ENCODE measurements at places on chromosomes 3 and 15.

- no peak for DNase-seq
Measured at GRCh38 chr3:105353485-105354161, 13.1 kb upstream of the ALCAM start.

DNA sequence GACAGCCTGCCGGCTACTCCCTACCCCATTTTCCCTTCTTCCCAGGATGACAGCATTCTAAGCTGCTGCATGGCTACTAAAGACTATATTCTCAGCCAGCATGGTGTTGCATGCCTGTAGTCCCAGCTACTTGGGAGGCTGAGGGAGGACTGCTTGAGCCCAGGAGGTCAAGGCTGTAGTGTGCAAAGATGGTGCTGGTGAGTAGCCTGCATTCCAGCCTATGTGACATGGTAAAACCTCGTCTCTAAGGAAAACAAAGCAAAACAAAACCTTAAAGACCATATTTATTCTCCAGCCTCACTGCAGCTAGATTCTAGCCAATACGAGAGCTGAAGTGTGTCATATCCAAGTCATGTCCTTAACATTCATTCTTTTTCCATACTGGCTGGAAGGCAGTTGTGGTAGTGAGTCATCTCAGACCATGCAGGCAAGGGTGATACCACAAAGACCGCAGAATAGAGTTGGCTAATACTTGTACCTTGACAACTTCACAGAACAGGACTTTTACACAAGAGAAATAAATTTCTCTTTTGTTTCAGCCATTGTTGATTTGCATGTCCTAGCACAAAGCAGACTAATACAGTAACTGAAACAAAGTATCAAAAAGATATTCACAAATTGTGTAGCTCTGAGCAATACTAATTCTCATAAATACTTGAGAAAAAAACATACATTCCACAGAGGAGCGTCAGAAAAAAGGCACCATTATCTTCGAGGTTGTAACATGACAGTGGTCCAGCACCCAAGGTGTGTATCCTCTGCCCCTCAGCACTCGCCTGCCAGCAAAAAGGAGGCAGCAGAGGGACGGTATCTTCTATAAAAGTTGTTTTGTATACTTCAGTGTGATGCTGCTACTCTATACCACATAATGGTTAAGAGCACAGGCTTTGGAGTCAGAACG, 14.8 kb downstream of the PBRM1 start:
- DNase-seq, result no peak

DNA sequence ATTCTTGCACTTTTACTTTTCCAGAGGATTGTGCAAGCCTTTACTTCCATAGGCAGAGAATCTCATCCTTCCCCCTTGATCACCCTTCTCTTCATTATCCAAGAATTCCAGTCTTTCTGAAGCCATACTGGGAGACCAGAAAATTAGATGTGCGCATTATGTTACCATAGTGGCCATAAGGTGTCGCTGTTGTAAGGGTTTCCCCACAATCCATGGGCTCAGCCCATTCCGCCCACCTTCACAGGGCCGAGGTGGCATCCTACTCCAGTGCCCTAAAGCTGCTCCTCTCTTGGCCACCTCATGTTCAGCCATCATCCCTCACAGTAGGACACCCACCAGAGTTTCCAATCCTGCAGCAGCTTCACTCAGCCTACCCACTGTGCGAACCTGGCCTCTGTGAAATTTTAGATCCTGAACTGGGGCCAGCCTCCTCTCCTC, 35.0 kb downstream of the CTSH start:
- no peak for DNase-seq

DNA sequence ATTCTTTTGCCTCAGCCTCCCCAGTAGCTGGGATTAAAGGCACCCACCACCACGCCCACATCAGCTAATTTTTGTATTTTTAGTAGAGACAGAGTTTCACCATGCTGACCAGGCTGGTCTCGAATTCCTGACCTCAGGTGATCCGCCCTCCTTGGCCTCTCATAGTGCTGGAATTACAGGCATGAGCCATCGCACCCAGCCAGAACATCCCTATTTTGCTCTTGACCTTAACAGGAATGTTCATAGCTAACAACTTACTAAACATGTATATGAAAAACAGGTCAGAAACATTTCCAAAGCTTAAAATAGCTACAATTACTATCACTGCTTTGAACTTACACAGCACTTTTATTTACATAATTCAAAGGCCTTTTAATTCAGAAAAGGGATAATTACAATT, 33.7 kb downstream of the UQCC5 start:
- no peak for DNase-seq

- DNase-seq, result no peak
Measured at GRCh38 chr15:79680720-79681119, 216.1 kb downstream of the MTHFS start.

GRCh38 chr15:60397772-60398445, at the start of gene ANXA2:
Gene ANXA2, minus strand, starts transcription at chr15:60397986. Its CDS starts 11,911 bp downstream, at chr15:60386075.
- DNase-seq, result peak; percentile 72

DNA sequence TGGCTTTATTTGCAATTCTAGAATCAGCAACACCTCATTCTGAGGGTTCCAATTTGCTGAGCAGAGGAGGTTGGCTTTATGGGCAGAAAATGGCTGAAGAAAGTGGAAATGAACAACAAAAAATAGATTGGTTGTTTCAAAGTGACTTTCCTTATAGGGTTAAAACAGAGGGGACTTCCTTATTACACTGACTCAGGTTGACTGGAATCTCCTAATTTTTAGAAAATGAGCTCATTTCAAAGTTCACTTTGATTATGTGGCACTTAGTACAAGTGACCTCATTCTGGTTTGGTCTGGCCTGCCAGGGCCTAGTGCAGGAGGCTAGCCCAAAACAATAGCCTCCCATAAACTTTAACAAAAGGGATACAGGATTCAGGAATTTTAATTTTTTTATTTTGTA, 41.4 kb downstream of the NFKBIZ start:
- no peak for DNase-seq

- no peak for DNase-seq
Measured at GRCh38 chr15:59042041-59042440, 54.6 kb downstream of the RNF111 start.

DNA sequence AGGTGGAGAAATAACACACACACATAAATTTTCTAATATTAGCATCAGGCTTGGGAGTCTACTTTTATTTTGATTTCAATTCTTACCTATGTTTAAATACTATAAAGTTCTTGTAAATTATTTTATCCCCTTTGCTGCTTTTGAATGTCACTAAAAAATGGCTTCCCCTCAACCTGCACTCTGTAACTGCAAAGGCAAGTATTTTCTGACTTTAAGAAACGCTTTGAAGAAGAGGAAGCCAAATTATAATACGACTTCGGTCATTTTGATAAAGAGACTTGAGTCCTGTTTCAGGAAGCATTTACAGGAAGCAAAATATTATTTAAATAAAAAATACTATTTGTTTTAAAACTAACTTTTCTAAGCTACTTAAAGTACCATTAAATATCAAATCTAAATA, 627.7 kb upstream of the AGTR1 start:
- no peak for DNase-seq

DNA sequence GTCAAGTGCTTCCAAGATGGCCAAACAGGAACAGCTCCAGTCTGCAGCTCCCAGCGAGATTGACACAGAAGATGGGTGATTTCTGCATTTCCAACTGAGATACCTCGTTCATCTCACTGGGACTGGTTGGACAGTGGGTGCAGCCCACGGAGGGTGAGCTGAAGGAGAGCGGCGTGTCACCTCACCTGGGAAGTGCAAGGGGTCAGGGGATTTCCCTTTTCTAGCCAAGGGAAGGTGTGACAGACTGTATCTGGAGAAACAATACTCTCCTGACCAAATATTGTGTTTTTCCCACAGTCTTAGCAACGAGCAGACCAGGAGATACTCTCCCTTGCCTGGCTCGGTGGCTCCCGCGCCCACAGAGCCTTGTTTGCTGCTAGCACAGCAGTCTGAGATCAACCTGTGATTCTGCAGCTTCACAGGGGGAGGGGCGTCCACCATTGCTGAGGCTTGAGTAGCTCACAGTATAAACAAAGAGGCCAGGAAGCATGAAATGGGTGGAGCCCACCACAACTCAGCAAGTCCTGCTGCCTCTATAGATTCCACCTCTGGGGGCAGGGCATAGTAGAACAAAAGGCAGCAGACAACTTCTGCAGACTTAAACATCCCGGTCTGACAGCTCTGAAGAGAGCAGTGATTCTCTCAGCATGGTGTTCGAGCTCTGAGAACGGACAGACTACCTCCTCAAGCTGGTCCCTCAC, 293.5 kb upstream of the SUCLG2 start:
- DNase-seq, result no peak

GRCh38 chr15:41713047-41713446, 52.8 kb downstream of the MGA start:
- DNase-seq, result no peak

DNA sequence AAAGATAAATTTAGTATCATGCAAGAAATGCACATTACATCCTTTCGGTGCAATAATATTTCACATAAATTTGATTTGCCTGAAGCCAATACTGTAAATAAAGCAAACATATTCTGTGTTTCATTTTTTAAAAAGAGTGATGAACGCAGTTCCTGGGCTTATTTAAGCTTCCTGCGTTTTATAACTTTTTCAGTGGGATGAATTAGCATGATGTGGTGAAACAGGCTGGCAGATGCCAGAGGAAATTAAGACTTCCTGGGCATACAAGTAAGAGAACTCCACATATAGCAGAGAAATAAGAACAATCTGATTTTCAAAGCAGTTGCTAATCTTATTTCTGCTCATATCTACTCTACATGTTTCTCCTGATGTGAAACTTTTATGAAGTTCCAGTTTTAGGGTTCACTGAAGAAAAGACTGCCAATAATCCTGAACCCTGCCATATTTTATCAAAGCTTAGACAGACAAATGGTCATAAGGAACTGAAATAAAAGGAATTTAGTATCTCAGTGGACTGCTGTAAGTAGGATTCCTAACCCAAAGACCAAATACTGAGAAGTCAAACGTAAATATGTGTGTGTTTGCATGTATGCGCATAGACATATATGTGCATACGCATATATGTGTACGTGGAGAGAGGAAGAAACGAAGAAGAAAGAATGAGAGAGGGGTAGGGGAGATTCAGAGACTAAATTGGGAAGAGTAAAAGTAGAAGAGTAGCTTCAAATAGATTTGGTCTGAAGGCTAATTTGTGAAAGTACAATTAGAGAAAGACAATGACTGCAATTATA, 628.6 kb upstream of the CCDC54 start:
- no peak for DNase-seq

All from mesothelial cell of epicardium (in vitro differentiated cells).